ENCODE measurements at places on chromosomes 2 and 18.
A peak's percentile ranks its signal among the peaks of the same experiment; 100 is the strongest.

DNA sequence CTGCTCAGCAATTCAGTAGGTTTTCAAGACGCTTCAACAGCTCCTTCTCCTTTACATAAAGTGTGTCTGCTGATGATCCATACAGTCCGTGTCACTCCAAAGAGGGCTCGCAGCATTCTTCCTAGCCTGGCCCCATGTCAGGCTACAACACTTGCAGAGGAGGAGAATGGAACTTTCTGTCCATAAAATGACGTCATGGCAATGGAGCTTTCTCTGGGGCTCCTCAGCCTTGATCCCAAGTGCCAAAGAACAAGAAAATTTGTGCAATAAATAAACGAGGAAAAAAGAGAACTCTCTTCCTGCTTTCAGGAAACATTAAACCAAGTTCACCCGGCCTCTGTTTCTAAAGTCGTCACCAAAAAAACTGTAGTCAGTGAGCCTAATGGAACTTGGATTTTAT, 199.5 kb upstream of the MEIS1 start:
- DNase-seq, result no peak

- DNase-seq, result no peak
These were observed 5.4 kb upstream of the PUM2 start for GRCh38 chr2:20356042-20356441.

GRCh38 chr2:68662466-68662865, 19.1 kb downstream of the PROKR1 start:
- DNase-seq, result no peak

DNA sequence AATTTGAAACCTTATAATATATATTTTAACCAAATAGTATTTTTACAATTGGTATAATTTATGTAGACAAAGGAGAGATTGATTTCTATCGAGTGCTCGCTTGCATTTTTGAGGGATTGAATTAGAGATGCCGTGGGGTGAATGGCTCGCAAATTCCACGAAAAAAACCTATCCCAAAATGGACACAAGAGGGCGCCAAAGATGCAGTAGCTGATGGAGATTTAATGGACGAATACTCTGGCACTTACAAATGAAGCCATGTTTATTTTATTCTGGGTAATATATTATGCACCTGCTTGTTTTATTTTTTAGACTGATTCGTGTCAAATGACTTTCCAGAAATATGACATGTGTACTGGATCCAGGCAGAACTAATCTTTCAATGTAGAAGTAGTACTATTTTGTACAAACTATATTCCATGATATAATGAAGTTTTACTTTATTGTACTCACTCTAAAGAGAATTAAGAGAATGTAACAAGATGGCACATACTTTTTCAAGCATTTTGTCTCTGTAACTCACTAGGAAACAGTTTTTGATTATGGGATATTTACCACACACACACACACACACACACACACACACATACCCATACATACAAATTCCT, 505.4 kb downstream of the PLCL1 start:
- peak; percentile 61 for DNase-seq

GRCh38 chr2:64142741-64143168, 1.5 kb downstream of the PELI1 start:
- DNase-seq, result no peak

GRCh38 chr2:145007093-145007959, 487.4 kb upstream of the ZEB2 start:
- DNase-seq, result no peak

DNA sequence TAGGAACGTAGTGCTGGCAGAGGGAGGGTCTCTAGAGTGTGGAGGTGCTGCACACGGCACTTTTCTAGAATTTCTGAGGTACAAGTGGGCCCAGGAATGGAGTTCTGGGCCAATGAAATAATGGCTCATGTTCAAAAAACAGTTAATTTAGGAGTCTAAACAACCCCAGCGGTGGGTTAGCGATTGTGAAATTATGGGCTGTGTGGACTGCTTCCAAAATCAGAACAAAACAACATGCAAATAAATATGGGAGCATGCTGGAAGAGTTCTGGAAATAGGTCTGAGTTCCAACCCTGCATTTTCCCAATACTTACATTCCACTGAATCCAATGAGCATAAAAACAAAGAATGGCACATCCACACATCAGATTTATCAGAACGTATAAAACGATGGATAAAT, 317.6 kb downstream of the AFF3 start:
- DNase-seq, result no peak

GRCh38 chr2:169237939-169238338, 124.4 kb downstream of the LRP2 start:
- no peak for DNase-seq

GRCh38 chr2:202847693-202848524, 23.7 kb downstream of the ICA1L start:
- DNase-seq, result no peak
